ENCODE measurements at places on chromosomes 13 and 19.

GRCh38 chr19:16566161-16566560, 6.1 kb downstream of the SLC35E1 start:
- DNase-seq: no peak

DNA sequence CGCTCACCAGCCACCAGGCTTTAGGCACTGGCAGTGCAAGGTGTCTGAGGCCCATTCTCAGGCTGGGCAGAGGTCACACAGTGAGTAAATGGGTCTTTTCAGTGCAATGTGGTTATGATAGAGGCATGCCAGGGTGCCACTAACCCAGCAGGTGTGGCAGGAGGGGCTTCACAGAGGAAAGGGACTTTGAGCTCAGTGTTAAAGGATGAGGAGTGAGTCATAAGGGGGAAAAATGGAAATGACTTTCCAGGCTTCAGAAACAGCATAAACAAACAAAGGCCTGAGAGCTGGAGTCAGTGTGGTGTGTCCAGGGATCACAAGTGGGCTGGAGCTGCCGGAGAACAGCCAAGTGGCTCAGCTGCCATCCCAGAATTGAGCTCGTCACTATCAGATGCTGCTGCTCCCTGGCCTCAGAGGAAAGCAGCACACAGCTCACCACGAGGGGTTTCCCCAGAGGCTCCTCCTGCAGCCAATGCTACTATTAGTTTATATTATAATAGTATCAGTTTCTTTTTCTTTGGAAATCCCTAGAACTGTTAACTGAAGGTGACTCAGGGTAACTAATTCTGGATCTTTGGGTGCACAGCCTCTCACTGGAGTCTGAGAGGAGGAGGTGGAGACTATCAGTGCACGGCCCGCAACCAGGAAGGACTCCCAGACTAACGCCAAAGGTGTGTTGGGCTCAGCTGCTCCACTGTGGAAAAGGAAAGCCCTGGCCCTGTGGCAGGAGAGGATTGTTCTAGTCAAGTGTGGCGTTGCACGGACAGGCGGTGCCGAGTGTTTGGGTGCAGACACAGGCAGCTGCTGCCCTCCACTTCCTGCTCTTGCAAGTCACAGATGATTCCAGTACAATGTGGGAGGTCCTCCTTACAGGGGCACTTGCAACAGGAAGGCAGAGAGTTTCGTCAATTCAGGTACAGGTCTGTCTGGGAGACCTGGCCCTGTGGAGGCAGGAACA, 39.5 kb downstream of the DHRS12 start:
- peak; percentile 41 for DNase-seq

GRCh38 chr19:46988614-46989230, 30.9 kb upstream of the NPAS1 start:
- no peak for DNase-seq

DNA sequence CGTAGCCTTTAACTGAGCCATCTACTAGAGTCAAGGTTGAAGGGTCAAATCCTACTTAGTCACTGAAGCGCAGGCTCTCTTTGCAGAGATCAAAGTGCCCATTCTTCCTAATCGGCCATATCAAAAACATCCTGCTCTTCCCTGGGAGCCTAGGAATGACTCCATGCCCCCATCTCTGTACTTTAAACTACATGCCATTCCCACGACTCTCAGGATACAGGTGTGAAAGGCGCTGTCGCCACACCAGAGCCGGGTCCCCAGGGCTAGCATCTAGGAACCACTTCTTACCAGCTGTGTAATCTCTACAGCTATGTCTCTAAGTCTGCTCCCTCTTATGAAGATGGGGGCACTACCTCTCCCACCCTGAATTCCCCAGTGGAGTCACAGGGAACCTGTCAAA, 22.3 kb downstream of the IRS2 start:
- no peak for DNase-seq

DNA sequence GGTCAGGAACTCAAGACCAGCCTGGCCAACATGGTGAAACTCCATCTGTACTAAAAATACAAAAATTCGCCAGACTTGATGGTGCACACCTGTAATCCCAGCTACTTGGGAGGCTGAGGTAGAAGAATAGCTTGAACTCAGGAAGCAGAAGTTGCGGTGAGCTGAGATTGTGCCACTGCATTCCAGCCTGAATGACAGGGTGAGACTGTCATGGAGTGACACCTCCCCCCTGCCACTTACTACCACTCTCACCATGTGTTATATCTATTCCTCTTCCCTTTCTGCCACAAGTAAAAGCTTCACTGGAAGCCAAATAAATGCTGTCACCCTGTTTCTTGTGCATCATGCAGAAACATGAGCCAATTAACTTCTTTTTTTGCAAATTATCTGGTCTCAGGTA, 10.6 kb upstream of the CEACAM4 start:
- no peak for DNase-seq

DNA sequence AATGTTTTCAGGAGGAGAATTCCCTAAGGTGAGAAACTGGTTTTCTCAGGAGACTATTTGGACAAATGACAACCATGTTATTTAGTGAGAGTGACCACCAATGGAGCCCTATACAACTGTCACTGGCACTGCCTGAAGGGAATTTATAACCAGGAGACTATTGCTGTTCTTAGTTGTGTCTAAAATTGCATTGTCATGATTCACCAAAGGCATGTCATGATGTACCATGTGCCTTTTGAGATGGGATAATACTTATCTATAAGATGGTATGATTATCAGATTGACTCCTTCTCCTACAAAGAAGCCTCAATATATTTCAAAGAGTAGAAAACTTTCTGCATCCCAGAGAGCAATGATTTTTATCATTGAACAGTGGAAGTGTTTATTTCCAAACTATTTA, 739.4 kb upstream of the GPC6 start:
- no peak for DNase-seq

DNA sequence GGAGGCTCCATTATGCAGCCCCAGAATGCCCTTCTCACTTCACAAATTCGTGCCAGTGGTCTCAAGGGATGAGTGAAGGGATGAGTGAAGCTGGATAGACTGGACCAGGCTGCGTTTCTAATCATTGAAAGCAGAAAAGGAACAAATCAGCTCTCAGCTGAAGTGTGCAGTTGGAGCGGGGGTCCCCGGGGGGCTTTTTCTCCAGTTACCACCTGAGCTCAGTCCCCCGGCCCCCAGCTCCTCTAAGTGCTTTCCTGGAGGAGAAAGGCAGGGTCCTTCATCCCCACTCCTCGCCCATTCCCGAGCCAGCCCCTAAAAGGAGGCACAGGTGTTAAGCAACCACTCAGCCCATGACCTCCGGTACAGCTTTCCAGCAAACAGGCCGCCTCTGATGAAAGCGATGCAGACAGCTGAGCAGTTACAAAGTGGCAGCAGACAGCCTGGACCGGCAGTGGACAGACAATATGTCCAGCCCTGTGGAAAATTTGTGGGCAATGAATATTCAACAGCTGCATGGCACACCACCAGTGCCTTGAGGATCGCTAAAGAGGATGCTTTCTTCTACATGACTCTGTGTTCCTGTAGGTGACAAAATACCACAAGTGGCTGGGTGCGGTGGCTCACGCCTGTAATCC, 110.7 kb upstream of the UBL3 start:
- no peak for DNase-seq

- DNase-seq: no peak
These were observed 1491.9 kb downstream of the SLITRK5 start for GRCh38 chr13:89163096-89163495.

- DNase-seq: peak; percentile 9
These were observed 7.2 kb downstream of the MED29 start for GRCh38 chr19:39398297-39398864.

GRCh38 chr13:39385621-39386231, 217.3 kb downstream of the LHFPL6 start:
- no peak for DNase-seq

GRCh38 chr13:94712287-94712811, at the start of gene SOX21:
SOX21 (minus strand) TSS chr13:94712545; CDS start chr13:94712049, 496 bp downstream.
- peak; percentile 19 for DNase-seq

DNA sequence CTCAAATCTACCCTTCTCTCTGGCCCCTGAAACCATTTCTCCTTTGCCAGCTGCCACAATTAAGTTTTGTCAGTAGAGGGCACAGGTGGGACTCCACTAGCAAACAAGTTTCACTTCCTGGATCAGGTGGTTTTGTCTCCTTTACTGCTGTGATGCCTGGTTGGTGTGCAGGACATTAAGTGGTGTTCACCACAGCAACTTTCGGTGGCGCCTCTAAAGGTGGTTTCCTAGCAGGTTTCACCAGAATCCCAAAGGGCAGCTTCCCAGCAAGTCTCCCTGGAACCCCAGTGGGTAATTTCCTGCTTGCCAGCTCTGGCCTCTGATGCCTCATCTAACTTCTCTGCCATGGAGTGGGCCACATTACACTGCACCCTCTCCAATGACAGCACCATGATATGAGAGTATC, 16.6 kb downstream of the MED4 start:
- DNase-seq: no peak

- DNase-seq: no peak
These were observed 89.2 kb downstream of the CRYL1 start for GRCh38 chr13:20436505-20436904.

DNA sequence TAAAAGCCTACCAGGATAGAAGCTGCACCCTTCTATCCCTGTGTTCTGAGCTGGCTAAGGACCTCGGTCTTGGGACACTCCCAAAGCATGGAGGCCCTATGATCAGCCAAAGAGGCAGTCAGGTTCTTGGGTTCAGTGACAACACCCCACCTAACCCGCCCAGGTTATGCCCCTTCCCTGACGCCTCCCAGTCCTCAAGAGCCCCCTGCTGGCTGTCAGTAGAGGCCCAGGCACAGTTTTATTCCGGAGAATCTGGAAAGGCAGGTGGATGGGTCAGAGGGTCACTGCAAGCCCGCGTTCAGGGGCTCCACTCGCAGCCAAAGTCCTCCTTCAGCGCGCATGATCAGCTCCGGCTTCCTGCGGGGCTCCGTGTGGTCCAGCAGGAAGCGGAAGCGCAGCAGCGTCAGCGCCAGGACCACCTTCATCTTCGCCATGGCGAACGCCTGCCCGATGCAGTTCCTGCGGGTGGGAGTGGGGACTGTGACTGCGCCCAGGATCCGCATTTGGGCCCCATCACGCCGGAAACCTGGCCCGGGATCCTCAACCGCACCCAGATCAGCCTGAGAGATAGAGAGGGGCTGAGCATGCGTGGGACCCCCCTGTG, 22.3 kb downstream of the OR10H3 start:
- no peak for DNase-seq

GRCh38 chr19:57366776-57367175, 3.4 kb downstream of the TRAPPC2B start:
- DNase-seq: no peak

DNA sequence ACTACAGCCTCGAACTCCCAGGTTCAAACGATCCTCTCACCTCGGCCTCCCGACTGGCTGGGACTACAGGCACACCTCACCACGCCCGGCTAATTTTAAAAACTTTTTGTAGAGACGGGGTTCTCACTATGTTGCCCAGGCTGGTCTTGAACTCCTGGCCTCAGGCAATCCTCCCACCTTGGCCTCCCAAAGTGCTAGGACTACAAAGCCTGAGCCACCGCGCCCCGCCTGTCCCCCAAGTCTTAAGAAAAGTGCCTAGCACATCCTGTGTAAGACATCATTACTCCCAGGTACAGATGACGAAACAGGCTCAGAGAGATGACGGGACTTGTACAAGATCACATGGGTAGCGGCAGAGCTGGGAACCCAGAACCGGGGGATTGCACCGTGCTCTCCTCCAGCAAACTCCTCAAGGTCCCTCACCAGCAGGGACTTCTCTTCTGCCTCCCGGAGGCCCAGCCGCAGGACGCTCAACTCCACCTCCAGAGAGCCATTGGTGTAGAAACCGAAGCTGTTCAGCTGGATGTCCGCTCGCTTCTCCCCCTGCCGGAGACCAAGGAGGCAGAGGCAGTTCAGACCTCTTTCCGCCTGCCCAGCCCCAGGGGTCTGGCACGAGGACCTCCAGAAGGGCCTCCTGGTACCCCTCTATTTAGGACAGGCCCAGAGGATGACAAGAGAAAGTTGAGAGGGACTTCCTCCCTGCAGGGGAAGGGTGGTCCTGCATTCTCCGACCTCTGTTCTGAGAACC, 1.0 kb downstream of the GPR108 start:
- DNase-seq: peak; percentile 61

DNA sequence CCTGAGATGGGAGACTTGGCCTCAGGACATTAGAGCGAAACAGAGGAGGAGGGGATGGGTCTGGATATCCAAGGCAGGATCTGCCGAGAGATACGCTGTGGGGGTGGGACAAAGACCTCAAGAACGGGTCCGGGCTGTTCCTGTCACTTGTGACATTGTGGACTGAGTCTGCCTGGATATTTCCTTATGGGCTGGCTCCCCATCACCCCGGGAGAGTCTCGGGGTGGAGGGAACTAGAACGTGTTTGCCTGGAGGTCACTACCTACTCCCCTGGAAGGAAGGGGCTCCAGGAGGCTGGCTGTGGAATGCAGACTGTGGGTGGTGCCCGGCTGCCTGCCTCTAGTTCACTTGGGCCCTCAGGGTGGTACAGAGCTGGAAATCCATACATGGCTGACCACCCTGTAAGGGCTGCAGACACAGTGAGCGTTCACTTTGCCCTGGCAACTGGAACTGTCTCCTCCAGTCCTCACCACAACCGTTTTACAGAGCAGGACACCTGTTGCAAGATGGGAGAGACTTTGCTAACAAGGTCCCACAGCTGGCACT, 26.4 kb downstream of the DNM2 start:
- no peak for DNase-seq

GRCh38 chr19:51458899-51459505, 748 bp upstream of the SIGLEC8 start:
- no peak for DNase-seq

- DNase-seq: no peak
These were observed 341.3 kb downstream of the GPC5 start for GRCh38 chr13:91739751-91740150.

GRCh38 chr13:53098455-53098854, 69.8 kb downstream of the OLFM4 start:
- DNase-seq: no peak

DNA sequence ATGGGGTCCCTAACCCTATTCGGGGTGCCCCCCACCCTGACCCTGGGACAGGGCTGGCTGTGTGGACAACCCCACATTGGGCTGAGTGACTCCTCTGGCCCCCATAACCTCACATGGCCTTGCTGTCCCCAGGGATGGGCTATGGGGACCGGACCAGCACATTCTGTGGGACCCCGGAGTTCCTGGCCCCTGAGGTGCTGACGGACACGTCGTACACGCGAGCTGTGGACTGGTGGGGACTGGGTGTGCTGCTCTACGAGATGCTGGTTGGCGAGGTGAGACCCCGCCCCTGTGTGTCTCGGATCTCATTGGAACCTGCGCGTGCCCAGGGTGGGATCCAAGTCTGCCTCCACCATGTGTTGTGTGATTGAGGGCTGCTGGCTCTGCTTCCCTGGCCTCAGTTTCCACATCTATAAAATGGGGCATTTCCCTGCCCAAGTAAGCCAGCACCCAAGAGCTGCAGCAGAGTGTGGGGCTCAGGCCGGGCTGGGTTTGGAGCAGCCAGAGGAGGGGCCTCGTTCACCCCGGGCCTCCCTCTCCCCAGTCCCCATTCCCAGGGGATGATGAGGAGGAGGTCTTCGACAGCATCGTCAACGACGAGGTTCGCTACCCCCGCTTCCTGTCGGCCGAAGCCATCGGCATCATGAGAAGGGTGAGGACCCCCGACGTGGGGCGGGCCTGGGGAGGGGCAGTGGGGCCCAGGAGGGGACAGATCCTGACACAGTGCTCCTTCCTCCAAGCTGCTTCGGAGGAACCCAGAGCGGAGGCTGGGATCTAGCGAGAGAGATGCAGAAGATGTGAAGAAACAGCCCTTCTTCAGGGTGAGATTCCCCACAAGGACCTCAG, 4.9 kb downstream of the PTGER1 start:
- DNase-seq: no peak
